ENCODE measurements at places on chromosomes 11 and 22.

GRCh38 chr11:123544631-123545375 is 109.6 kb downstream of the SCN3B start:
- no peak for DNase-seq

- DNase-seq: peak; percentile 79
Observed at GRCh38 chr11:112320668-112321067, 60.0 kb upstream of the PLET1 start.

DNA sequence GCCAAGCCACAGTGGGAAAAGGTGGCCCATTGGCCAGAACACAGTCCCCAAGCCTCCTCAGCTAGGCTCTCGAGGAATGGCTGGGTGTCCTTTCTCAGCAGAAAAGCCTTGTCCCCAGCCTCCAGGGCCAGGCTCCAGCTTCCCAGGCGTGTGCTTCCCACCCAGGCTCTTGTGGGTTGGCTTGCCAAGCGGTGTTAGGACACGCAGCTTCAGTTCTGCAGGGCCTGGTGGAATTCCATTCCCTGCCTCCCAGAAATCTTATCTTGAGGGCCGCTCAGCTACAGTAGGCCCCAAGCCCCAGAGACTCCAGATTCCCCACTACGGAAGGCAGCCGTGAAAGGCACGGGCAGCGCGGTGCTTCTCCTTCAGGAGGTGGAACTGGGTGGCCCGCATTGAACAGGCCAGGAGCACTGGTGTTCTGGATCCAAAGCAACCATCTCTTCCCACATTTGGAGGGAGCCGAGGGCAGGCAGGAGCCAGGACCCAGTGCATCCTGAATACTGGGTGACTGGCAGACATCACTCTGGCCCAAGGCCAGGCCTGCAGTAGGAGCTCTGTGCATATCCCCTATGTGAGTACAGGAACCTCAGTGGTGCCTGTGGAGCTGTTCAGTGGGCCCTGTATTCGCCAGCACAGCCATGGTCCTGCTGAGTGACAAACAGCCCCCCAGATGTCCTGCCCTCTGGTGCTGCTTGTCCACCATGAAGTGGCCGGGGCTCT is 16.7 kb upstream of the KCNQ1OT1 start:
- DNase-seq: no peak

DNA sequence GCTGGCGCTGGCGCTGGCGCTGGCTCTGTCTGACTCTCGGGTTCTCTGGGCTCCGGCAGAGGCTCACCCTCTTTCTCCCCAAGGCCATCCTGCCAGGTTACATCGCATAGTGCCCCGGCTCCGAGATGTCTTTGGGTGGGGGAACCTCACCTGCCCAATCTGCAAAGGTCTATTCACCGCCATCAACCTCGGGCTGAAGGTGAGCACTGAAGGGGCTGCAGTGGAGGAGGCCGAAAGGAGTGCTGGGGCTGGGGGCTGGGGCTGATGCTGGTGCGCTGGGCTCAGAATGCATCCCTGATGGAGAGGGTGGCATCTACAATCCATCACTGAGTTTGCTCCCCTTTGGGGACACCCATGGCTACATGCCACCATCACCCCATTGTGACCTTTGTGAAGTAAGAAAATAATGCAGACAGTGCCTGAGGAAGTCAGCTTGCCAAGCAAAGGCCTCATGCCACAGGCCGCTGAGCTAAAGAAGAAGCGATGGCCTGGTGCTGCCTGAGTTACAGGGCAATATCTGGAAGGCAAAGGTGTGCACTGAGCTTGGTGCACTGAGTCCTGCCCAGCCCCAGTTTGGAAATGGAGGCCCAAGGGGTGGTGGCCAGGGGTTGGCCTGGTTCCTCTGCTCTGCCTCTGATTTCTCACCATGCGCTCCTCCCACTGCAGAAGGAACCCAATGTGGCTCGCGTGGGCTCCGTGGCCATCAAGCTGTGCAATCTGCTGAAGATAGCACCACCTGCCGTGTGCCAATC is 620 bp downstream of the SMPD1 start:
- DNase-seq: no peak

DNA sequence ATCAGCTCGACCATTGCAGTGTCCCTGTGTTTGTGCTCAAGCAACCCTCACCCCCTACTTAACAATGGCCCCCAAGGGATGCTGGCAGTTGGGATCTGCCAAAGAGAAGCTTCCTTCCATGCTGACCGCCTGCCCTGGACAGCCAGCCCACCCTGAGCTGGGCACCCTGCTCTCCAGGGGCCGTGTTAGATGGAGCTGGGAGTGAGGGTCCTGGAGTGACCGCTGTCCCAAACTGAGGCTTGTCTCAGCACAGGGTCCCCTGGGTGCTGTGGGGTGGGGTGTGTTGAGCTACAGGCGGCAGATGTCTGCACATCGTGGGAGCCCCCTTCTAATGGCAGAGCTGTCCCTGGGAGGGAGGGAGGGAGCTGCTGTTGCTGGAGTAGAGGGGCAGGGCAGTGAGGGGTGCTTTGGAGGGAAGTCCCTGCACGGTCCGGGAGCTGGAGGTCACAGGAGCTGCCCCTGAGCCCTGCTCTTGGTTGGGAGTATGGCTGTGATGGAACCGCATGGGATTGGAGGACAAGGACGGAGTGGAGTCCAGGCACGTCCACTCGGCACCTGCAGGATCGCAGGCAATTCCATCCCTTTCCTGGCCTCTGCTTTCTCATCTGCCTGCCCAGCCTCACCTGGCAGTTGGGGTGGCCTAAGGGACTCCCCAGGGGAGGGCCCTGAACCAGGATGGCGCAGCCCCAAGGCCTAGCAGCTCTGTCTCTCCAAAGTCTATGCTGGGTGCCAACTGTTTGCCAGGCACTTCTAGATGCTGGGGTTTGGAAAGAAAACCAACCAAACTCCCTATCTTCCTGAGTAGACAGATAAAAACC is 126.3 kb downstream of the ARHGAP8 start:
- no peak for DNase-seq

- no peak for DNase-seq
Observed at GRCh38 chr11:61516675-61517572, 8.4 kb downstream of the LRRC10B start.

- DNase-seq: no peak
Observed at GRCh38 chr11:22037505-22037904, 155.4 kb upstream of the ANO5 start.

GRCh38 chr11:134410766-134411165 is 1.3 kb downstream of the B3GAT1 start:
- no peak for DNase-seq

DNA sequence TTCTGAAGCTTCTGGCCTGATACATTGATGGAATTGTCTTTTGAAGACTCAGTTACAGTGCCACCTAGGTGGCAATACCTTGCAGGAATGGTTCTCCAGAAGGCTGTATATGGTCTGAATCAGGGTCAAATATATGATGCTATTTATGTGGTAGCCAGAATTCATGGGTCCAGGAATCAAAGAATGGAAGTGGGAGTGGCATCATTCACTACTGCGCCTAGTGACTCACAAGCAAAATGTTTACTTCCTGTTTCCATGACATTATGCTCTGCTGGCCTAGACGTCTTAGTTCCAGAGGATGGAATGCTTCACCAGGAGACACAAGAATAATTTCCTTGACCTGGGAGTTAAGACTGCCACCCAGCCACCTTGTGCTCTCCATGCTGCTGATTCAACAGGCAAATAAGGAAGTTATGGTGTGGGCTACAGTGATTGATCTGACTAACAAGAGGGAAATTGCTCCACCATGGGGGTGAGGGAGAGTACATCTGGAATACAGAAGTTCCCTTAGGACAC is 491.8 kb downstream of the ETS1 start:
- no peak for DNase-seq

- no peak for DNase-seq
Observed at GRCh38 chr11:134978388-134979088, 566.5 kb upstream of the B3GAT1 start.

DNA sequence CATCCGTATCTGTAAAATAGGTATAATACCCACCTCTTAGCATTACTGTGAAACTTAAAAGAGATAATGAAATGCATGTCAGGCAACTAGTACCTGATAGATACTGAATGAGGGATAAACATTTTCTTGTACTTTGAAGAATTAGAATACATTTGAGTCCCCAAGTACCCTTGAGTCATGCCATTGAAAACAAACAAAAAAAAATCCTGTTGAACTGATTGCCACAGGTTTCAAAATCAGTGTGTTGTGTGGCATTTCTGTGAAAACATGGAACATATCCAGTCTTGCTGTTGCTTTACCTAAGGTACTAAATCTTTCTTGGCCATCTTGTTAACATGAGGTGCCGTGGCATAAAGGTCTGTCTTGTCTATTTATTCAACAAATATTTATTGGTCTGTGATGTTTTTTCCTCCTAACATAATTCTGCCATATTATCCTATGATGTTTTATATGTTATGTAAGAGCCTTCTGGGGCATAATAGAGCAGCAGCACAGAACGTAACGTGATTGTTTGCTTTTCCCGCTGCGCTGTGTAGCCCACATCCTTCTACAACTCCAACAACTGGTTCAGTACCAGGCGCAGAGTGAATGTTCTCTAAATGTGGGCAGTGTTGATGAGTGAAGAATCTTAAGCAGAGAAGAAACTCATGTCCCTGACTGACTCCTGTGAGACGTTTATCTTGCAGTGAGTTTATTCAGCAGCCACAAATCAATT is 79.3 kb upstream of the RAB1B start:
- no peak for DNase-seq

GRCh38 chr11:10669258-10670033 is 24.1 kb downstream of the IRAG1 start:
- DNase-seq: no peak

DNA sequence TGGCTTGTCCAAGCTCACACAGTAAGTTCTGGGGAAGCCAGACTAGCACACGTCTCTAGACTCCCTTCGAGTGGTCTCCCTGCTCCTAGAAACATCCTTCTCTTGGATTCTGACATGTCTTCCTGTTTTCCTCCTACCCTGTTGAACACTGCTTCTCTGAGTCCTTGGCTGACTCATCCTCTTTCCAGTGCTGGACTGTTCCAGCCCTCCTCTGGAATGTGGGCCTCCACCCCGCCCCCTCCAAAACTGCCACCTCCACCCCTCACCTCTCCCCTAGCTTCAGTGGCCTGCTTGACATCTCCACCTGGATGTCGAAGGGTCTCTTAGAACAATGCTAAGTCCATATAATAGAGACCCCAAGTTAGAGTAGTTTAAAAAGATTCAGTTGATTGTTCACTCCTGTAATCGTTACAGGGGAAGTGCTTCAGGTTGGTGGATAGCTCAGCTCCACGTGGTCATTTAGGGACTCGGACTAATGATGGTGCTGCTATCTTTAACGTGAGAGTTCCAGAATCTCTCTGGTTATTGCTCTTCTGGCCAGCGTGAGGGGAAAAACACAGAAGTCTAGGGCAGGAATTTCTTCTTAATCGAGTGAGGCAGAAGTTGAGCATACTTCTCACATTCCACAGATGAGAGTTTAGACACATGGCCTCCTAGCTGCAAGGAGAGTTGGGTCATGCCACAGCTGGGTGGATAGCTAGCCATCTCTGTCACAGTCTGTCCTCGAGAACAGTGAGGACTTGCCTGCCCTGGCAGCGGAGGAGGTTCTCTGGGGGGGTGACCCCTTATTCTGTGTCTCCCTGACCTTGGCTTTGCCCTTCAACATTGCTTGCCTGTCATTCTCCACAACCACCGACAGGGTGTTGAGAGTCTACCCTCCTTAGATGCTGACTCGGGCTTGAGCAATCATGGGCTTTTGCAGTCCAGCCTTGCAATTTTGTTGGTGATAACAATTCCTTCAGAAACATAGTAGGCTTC is 4.7 kb upstream of the C11orf96 start:
- no peak for DNase-seq

- no peak for DNase-seq
Observed at GRCh38 chr11:1824221-1825038, 10.4 kb upstream of the SYT8 start.

DNA sequence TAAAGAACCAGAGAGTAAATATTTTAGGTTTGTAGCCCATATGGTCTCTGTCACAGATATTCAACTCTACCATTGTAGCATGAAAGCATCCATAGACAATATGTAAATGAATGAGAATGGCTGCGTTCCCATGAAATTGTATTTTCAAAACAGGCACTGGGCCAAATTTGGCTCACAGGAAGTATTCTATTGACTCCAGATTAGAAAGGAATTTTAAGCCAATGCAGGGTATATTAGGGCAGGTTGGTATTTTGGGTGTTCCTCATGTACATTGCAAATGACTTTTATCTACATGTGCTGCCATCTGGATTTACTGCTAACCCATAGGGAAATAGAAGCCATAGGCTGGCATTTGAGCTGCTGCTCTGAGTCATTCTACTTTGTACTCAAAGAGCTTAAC is 35.1 kb upstream of the PDGFD start:
- no peak for DNase-seq

- no peak for DNase-seq
Observed at GRCh38 chr11:101745756-101746155, 161.9 kb upstream of the TRPC6 start.

DNA sequence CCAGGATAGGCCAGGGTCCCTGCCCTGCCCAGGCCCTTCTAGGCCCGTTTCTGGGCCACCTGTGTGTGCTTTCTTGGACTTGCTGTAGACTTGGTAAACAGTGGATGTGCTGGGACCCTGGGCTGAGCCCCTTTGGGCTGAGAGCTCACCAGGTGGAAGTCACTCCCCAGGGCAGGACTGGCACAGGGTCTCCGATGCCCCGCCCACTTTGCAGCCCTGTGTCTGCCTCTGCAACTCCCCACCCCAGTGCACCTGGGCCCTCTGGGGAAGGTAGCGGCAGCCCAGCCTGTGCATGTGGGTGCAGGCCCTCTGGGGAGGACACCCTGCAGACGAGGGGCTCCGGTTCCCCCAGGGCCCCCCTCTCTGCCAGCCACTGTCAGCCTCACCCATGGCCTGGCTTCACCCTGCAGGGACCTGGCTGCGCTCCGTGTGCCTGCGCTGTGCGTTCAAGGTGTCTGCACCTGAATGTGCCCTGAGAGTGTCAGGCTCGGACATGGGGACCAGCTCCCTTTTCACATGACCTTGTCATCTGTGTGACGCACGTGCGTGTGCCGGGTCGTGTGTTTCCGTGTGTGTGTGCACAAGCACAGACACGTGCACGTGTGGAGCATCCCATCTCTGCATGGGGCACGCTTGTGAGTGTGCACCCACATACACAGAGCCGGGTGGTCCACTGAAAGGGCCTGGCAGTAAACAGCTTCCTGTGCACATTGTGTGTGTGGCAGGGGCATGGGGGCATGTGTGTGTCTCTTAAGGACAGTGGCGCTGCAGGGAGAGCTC is 118.5 kb downstream of the KCNQ1OT1 start:
- DNase-seq: peak; percentile 62
